Stimulated activated CD8-positive, alpha-beta memory T cell treated with anti-CD3 and anti-CD28 coated beads, Interleukin-7, amount 100 ng/mL, for 1 hour (primary cell): ENCODE measurements at places on chromosomes 7 and 10.

DNA sequence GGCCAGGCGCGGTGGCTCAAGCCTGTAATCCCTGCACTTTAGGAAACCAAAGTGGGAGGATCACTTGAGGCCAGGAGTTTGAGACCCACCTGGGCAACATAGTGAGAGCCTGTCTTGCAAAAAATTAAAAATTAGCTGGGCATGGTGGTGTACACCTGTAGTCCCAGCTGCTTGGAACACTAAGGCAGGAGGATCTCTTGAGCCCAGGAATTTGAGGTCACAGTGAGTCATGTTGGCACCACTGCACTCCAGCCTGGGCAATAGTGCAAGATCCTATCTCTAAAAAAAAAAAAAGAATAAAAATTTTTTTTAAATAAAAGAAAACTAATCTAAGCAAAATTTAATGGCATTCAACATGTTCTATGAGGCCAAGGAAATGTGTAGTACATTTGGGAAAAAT lies 44.9 kb upstream of the UBN2 start:
- DNase-seq: no peak

GRCh38 chr7:87344446-87344845 lies 1.0 kb upstream of the CROT start:
- no peak for DNase-seq

DNA sequence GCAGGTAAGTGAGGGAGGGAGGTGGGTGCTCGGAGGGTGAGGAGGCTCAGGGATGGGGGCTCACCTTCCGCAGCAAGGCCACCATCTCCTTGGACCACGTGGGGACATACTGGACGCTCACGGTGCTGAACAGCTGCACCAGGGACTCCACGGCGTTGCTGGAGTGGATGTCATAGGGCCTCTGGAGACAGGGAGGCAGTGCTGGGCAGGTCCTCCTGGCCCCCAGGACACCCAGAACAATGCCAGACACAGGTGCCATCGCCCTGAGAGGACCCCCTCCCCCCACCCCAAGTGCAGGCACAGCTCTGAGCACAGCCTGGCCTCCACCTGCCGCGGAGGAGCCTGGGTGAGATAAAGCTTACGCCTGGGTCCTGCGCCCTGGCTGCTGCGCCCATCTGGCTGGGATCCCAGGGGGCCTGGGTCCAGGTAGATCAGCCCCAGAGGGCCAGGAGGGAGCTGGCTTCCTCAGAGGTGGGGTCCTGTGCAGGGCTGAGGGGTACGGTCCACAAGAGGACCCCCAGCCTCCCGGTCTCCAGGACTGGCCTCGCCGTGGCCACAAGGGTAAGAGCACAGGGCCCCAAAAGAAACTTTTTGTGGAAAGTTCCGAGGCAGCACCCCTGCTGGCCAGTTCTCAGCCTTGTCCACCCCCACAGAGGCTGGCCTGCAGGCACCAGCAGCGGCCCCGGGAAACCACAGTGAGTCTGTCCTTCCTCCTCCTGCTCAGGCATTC lies 37.8 kb downstream of the DPYSL4 start:
- DNase-seq: no peak

GRCh38 chr10:112515126-112515525 lies 68.1 kb downstream of the VTI1A start:
- DNase-seq: no peak
